GM03348 (cell line): ENCODE measurements at places on chromosomes 16 and 17.
A peak's percentile ranks its signal among the peaks of the same experiment; 100 is the strongest.

DNA sequence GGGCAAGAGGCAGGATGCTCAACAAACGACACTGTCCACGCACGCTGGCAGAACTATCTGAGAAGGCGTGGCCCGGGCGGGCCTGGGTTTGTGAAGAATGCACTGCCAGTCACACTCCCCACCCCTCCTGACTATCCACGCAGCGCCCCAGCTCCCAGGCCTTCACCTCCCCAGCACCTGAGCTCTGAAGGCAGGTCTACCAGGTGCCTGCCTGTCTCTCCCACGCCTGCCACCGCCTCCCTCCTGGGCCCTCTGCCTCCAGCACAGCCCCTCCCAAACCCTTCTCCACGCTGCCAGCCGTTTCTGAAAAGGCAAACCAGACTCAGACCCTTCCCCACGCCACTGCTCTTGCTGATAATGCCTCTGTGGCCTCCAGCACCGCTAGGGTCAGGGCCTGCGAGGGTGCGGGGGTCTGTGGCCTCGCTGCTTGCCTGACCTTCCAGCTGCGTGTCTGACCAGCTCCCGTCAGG is 11.6 kb downstream of the MYBBP1A start:
- no peak for DNase-seq

GRCh38 chr16:20870122-20870820 is 29.9 kb downstream of the DCUN1D3 start:
- no peak for DNase-seq

GRCh38 chr17:10620823-10621222 is 36.3 kb downstream of the MYH3 start:
- DNase-seq = no peak

GRCh38 chr16:28277537-28278388 is 14.6 kb upstream of the SBK1 start:
- DNase-seq = peak; percentile 90

GRCh38 chr16:88549671-88550245 is 20.4 kb upstream of the ZC3H18 start:
- no peak for DNase-seq

GRCh38 chr17:74274709-74275340 is 791 bp downstream of the DNAI2 start:
- DNase-seq = no peak

GRCh38 chr17:74883241-74883745 is 10.1 kb downstream of the FADS6 start:
- DNase-seq = no peak

- DNase-seq = no peak
Observed at GRCh38 chr17:48058393-48059124, 10.4 kb downstream of the NFE2L1 start.
